SK-N-SH treated with all-trans-retinoic acid at 6 μM for 48 hours (cell line): ENCODE measurements at places on chromosomes 4 and X.

DNA sequence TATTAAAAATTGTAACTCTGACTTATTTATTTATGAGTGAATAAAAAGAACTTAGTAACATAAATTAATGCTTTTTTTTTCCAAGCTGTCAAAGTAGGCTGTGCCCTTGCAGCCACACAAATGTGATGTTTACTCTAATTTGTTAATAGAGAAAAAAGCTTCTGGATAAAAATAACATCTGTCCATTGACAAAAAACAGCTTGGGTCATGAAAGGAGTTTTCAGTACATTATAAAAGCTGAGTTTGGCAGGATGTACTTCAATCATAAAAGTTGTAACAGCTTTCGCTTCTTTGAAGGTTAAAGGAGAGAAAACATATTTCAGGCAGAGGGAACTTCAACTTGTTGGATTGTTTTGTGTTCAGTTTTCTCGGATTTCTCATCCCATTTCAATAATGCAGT, 105.6 kb downstream of the SLC4A4 start:
- ATAC-seq: no peak

DNA sequence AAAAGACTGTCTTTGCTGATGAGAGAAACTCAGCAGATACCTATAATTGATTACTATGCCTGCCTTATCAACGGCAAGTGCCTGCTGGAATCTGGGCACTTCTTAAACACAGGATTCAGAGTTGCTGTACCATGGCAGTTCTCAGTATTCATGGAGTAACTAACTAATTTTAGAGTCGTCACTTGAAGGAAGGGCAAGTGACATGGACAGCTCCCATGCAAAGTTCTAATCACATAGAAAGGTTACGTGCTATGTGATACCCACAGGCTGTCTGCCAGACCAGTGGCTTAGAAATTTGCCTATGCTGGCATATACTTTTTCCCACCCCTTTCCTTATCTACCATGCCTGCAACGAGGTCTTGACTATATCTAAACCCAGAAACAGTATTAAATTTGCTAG, 931.1 kb upstream of the TENM3 start:
- ATAC-seq: no peak

- no peak for ATAC-seq
Measured at GRCh38 chr4:120055795-120056194, 10.9 kb downstream of the MAD2L1 start.

DNA sequence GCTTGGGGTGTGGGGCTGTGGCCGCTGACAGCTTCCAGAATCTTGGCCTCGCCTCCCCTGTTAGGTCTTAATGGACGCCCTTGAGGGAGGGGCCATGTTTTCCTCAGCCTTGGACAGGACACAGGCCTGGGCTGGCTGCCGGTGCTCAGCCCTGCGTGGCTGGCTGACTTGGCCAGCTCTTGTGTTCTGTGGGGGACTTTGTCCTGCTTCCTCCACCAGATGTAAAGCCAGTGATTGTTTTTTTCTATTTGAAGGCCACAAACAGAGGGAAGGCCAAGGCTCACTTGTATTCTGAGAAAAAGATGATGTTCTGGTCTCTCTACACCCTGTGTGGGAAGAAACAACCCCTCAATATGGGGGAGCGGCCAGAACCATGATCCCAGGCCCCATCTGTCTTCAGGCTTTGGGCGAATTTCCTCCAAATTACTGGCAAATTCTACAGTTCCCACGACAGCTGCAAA, 71.3 kb downstream of the HTRA3 start:
- no peak for ATAC-seq

- peak; percentile 93 for ATAC-seq
Measured at GRCh38 chr4:119314356-119314755, 7.6 kb downstream of the FABP2 start.
